ENCODE measurements at places on chromosomes 1 and 21.

GRCh38 chr1:226763905-226764264 is 24.8 kb upstream of the ITPKB start:
- no peak for DNase-seq

GRCh38 chr1:43774359-43774758 is 67.0 kb downstream of the ST3GAL3 start:
- no peak for DNase-seq

DNA sequence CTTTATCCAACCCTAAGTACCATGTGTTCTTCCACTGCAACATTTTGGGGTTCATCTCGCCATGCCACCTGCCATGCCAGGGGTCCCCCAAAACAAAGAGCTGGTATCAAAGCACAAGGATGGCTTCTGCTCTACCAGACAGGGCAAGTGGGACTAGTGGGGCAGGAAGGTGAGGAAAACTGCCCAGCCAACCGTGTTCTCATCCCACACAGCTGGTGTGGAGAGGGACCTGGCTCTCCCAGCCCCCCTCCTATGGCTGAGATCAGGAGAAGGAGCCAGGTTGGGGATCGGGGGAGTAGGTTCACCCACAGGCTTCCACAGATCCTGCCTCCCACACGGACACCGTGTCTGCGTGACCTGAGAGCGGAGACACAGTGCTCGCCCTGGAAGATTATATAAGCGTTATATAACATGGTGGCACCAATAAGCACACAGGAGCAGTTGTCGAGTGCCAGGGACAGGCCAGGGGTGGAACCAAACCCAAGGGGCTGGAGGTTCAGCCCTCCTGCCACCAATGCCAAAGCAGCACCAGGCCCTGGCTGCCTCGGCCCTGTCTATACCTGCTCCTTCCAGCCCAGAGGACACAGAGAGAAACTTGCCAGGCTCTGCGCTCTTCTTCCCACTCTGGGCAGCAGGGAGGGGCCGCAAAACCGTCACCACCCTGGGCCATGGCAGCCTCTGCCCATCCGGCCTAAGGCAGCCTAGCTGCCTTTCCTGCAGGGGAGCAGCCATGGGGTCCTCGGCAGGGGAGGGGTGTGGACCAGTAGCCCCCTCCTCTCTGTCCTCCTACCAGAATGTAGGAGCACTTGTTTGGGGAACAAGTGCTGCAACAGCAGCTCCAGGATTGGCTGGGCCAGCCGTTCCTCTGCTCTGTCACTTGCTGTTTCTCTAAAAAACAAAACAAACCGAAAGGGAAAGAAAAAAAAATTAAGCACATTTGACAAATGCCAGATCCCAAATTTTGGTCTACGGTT is 43.5 kb downstream of the CD34 start:
- DNase-seq, result peak; percentile 77

DNA sequence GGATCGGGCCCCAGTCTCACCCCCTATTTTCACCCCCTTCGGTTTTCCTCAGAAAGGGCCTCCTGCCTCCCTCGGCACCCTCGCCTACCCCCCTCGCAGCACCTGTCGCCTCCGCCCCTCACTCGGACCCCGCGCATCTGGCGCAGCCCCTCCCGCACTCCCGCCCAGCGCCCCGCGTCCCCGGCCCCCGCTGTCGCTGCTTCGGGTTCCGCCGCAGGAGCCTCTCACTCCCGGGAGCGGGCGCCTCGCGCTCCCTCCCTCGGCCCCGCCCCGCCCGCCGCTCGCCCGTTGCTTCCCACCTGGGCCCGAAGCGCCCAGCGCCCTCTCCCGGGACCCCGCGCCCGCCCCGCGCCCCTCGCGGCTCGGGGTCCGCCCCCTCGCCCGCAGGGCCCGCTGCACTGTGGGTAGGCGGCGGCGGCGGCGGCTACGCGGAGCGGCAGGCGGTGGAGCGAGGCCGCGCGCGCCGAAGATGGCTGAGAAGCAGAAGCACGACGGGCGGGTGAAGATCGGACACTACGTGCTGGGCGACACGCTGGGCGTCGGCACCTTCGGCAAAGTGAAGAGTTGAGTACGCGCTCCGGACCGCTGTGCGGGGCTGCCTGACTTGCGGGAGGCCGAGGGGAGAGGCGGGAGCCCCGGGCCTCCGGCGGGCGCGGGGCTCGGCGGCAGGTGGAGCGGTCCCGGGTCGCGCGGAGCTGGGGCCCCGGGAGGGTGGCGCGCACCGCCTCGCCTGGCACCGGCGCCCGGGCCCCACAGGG is at the start of gene PRKAA2:
TSS of gene PRKAA2 (plus strand) at position 396 of the 758 bp plus-strand sequence. CDS start at position 470, 74 bp downstream.
- DNase-seq, result peak; percentile 56

- DNase-seq, result no peak
Observed at GRCh38 chr1:71548398-71548890, 467.6 kb upstream of the ZRANB2 start.

GRCh38 chr1:176733661-176734060 is 270.7 kb downstream of the PAPPA2 start:
- DNase-seq, result no peak

- DNase-seq, result no peak
Observed at GRCh38 chr1:32706491-32706890, 3.9 kb upstream of the SYNC start.

- DNase-seq, result no peak
Observed at GRCh38 chr1:63042278-63042677, 258.3 kb downstream of the ATG4C start.

GRCh38 chr1:163781146-163781545 is 459.4 kb downstream of the NUF2 start:
- no peak for DNase-seq

GRCh38 chr1:29550119-29550841 is 314.0 kb downstream of the PTPRU start:
- DNase-seq, result no peak

GRCh38 chr1:194309697-194310096 is 1123.3 kb upstream of the B3GALT2 start:
- DNase-seq, result no peak

GRCh38 chr21:17466166-17466565 is 46.7 kb upstream of the CXADR start:
- no peak for DNase-seq

GRCh38 chr21:36709030-36709867 is 10.3 kb downstream of the SIM2 start:
- DNase-seq, result no peak

- DNase-seq, result no peak
Observed at GRCh38 chr1:156944848-156945247, 24.4 kb downstream of the LRRC71 start.

DNA sequence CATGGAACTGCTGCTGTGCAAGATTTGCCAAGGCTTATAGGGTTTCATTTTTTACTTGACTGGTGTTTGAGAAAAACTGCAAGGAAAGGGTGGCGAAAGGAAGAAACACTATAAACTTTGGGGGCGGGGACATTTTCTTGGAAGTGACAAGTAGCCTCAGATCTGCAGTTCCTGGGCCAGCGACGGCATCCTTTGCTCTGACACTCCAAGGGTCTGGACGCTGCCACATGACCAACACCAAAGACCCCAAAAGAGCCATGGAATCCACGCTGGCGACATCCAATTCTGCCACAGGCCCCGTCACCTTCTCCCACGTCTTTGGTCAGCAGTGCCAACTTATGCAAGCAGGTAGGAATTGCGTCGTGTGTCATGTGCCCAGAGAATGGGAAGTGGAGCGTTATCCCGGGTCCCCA is 193.4 kb downstream of the PRDM2 start:
- DNase-seq, result no peak

DNA sequence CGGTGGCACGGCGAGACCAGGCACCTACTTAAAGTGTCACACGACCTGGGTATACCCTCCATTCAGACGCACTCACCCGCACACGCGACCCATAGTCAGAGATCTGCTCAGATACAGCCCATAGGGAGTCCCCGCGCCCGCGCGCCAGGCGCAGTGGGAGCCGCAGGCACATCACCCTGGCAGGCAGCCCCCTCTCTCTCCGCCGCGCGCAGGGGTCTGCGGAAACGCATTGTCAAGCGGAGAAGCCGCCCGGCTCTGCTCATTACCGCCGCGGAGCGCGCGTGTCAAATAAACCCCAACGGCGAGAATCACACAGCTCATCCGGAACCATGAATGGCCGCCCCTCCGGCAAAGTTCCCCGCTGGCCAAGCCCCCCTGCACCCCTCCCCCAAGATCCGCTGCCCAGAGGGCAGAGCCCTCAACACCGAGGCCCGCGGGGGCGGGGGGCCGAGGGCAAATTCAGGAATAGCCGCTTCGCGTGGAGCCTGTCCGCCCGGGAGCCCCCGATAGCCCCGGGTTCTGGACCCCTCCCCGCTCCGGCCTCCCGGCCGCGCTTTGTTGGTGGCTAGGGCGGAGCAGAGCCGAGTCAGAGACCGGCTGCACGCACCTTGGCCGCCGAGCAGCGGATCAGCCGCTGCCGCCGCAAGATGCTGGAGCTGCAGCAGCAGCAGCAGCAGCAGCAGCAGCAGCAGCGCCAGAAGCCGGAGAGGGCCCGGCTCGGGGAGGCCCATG is 522 bp downstream of the LRP8 start:
- DNase-seq, result no peak

DNA sequence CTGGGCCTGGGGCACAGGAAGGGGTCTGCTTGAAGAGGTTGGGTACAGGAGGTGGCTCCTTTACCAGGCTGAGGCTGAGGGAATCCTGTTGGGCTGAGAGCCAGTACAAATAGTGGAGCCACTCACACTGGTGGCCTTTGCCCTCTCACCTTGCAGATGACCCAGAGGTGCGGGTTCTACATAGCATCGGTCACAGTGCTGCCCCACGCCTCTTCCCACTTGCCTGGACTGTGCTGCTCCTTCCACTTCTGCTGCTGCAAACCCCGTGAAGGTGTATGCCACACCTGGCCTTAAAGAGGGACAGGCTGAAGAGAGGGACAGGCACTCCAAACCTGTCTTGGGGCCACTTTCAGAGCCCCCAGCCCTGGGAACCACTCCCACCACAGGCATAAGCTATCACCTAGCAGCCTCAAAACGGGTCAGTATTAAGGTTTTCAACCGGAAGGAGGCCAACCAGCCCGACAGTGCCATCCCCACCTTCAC is 1.8 kb upstream of the SLC50A1 start:
- DNase-seq, result no peak

GRCh38 chr21:25561668-25562641 is 45.3 kb downstream of the MRPL39 start:
- no peak for DNase-seq

DNA sequence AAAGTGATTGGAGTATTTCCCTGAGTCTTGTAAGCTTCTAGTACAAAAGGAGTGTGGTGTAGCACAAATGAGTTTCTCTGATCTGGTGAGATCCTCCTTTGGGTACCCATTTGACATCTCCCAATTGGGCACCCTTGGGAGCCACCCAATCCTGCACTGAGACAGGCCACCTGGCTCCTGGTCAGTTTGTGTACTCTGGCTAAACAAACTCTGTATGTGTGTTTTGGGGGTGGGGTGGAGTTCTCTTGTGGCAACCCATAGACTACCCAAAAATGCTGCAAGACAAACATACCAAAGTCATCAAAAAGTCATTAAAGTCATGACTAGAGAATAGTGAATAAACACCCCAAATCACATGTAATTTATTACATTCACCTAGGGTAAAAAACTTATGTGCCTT is 8.4 kb upstream of the HIVEP3 start:
- no peak for DNase-seq

DNA sequence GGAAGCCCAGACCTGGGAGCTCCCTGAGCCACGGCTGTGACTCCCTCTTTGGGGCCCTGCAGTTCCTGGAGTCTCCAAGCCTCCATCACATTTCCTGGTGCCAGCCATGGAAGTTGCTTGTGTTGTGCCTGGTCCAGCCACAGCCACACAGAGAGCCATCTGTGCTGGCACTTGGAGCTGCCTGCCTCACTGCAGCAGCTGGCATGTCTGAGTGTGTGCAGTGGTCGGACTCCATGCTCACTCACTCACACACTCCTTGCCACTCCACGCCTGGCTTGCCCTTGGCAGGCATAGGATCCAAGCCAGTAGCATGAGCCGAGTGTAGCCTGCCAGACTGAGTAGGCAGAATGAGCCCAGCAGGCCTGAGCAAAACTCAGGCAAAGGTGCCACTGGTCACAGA is 516.3 kb upstream of the BEND5 start:
- DNase-seq, result no peak

DNA sequence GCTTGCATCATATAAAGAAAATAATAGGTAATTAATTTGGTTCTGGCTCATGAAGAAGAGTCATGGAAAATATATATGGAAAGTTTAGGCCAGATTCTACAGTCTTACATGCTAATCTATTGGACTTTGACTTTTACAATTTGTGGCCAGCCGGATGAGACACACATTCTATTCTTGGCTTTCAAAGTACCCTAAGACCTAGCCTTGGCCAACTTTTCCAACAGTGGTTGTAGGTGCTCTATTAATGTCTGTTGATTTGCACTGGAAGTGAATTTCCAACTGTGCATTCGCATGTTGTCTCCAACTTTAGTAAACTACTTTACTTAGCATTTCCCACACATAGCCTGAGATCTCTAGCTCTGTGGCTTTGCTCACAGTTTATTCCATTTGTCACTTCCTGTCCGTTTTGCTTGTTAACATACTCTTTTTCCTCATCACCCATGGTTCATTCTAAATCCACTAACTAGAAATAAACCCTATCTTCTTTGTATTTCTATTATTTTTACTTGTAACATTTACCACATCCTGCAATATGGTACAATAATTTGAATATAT is 644.0 kb downstream of the PTPRC start:
- no peak for DNase-seq
